Brain (organoid and tissue), 16 donors: ENCODE measurements at places on chromosomes 16 and 17.

DNA sequence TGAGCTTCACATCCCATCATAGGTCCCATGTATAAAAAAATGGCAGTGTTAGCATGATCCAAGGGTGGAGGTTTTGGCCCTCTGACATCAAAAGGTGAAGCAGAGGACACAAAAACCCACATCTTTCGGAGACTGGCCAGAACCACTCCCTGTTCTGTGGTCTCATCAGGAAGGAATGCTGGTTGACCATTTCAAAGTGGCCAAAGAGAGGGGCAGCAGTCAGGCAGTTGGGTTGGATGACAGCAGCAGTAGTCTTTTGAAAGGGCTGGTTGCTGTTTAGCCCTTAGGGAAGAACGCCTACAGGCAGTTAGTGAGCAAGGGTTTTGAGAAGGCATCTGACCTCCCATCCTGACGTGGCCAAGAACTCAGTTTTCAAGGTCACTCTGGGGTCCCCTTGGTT, 40.5 kb downstream of the LCMT1 start:
- DNase-seq, result no peak

DNA sequence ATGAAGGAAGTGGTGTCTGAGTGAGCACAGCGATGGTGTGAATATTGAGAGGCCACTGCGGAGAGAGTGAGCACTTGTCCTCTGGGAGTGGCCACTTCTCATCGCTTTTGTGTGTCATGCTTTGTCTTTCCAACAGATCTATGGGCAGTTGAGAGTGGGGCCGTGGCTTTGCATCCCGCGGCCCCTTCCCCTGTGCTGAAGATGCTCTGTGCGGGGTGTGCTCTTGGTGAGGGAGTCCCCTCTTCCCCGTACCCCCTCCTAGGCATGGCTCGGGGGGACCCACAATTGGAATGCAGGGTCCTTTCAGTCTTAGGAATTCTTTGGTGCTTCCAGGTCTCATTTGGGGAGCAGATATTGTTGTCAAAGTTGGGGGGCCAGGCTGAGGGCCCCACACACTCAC, 197.3 kb upstream of the WSCD1 start:
- no peak for DNase-seq

GRCh38 chr17:40490289-40490853, 11.1 kb downstream of the TNS4 start:
- peak; percentile 29 for DNase-seq

GRCh38 chr16:88657371-88657770, 5.5 kb downstream of the MVD start:
- no peak for DNase-seq

- no peak for DNase-seq
Measured at GRCh38 chr16:85948138-85948509, 49.2 kb downstream of the IRF8 start.

DNA sequence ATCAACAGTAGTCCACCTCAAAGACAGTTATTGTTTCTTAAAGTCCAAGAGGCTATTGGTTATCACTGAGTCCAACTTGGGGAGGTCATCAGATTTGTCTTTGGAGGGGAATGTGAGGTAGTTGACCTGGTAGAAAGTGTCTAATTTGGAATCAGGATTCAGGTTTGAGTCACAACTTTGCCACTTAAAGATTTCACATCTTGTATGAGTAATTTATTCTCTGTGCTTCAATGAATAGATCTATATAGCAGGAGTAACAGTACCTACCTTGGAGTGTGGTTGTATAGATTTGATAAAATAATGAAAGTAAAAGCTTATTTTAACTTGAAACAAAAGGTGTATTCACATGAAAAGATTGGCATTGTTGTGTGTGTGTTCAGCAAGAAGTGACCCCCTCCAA, 119.3 kb upstream of the TBX2 start:
- no peak for DNase-seq

DNA sequence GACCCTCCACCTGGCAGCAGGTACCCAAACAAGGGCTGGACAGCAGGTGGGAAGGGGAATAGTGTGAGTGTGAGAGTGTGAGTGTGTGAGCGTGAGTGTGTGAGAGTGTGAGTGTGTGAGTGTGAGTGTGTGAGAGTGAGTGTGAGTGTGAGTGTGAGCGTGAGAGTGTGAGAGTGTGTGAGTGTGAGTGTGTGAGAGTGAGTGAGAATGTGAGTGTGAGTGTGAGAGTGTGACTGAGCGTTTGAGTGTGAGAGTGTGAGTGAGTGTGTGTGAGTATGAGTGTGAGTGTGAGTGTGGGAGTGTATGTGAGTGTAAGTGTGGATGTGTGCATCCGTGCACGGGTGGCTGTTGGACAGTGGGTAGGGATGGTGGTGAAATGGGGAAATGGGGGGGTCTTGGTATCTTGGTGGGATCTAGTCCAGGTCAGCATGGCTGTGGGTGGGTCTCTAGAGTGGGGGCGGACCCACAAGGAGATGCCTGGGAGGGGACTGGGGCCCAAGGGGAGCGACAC, 408 bp downstream of the ADGRG1 start:
- DNase-seq, result no peak

DNA sequence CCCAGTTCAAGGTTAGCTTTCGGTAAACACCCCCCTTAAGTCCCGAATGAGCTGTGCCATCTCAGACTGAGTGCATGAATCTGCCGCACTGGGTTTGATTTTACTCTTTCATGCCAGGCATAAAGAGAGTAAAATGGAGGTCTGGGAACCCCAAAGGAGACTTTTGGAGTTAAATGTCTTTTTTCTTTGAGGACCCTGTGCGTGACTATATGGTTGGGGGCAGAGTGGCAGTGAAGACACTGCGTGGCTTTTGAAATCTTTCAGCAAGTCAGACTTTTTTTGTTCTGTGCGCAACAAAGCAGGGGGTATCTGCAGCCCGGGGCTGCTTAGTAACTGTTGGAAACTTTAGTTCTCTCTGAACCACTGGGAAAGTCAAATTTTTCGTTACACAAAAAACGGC, 392.9 kb upstream of the SALL1 start:
- DNase-seq, result no peak

DNA sequence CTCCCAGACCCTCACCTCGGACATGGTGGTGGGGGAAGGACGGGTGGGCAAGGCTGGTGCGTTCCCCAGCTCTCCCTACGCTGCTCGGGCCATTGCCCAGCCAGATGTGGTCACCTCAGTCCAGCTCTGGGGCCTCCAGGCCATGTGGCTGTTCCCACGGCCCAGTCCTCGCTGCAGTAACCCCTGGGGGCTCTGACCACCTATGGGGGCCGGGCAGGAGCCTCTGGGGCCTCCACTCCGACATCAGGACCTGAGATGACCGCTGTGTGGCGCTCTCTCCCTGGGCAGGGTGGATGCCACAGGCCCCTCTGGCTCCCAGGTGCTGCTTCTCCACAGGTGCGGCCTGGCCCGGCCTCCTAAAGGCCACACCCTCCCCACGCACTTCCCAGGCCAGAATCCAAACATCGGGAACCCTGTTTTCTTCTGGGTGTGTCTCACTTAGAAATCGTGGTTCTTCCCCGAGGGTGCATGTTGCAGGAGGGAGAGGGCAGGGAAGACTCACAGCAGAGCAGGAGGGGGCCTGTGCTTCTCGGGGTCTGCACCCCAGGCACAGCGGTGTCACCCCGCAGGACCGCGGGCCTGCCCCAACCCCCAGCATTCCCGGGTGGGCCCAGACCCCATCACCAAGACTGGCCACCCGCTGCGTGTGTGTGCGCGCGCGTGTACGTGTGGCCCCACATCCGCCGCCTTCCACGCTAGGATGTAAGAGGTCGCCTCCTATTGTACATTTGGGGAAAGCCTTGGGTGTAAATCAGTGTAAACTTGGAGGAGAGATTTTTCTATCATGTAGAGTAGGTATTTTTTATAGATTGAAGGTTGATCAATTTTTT, 5.9 kb upstream of the CAPN15 start:
- no peak for DNase-seq

- DNase-seq, result no peak
Measured at GRCh38 chr16:87703835-87704375, 61.9 kb downstream of the KLHDC4 start.

DNA sequence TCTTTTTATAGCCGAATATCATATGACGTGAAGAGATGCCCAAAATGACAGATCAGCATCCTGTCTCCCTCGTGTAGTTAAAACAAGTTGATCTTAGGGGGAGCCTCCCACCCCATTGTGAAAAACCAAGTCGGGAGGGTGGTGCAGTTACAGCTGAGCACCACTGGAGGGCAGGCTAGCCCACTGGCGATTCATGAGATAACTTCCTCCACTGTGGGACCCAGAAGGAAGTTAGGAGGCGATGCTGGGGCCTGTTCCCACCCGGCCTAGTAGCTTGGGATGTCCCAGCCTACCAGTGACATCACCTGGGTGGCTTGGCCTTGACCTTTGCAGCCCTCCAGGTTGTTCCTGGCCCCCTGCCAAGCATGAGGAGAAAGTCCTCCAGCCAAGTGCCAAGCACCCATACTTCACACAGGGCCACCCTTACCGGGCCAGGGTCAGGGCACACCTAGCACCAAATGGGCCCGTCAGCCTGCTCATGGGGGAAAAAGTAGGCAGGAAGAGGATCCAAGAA, 8.1 kb upstream of the CPNE2 start:
- DNase-seq, result peak; percentile 84

GRCh38 chr17:70773258-70773657, 603.9 kb downstream of the KCNJ2 start:
- no peak for DNase-seq
